ENCODE measurements at places on chromosomes 13 and 19. TPM values are rescaled to one million over a fixed set of nuclear protein-coding genes. Genes with fewer than 3 reads are reported as not detected.

The CPB2 gene
- 0.56 TPM for polyA plus RNA-seq

The MEGF8 gene
- polyA plus RNA-seq: 2.0 TPM

The UFM1 gene
- 92.6 TPM for polyA plus RNA-seq

The EBI3 gene
- 288 TPM for polyA plus RNA-seq

Data from GM12878 (cell line).